ENCODE measurements at places on chromosomes 13 and 19.

- DNase-seq = no peak
These were observed 28.5 kb upstream of the ATP11A start for GRCh38 chr13:112661291-112661690.

GRCh38 chr19:54526972-54527371, 24.3 kb downstream of the LAIR2 start:
- no peak for DNase-seq

DNA sequence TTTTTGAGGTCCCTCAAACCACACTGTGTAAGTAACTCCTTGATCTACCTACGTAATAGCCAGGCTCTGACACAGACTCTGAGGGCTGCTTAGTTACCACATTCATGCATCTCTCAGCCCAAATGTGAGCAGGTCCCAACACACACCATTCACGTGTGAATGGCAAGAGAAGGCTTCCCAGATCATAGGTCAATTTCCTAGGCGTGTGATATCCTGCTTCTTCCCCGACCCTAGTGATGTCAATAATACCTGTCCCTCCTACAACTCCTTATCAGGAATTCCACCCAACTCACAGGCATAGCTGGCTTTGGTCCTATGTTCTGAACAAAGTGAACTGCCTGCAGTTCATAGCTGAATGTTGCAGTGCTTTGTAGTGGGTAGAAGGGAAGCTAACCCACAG, 334.5 kb downstream of the RFC3 start:
- DNase-seq = no peak

DNA sequence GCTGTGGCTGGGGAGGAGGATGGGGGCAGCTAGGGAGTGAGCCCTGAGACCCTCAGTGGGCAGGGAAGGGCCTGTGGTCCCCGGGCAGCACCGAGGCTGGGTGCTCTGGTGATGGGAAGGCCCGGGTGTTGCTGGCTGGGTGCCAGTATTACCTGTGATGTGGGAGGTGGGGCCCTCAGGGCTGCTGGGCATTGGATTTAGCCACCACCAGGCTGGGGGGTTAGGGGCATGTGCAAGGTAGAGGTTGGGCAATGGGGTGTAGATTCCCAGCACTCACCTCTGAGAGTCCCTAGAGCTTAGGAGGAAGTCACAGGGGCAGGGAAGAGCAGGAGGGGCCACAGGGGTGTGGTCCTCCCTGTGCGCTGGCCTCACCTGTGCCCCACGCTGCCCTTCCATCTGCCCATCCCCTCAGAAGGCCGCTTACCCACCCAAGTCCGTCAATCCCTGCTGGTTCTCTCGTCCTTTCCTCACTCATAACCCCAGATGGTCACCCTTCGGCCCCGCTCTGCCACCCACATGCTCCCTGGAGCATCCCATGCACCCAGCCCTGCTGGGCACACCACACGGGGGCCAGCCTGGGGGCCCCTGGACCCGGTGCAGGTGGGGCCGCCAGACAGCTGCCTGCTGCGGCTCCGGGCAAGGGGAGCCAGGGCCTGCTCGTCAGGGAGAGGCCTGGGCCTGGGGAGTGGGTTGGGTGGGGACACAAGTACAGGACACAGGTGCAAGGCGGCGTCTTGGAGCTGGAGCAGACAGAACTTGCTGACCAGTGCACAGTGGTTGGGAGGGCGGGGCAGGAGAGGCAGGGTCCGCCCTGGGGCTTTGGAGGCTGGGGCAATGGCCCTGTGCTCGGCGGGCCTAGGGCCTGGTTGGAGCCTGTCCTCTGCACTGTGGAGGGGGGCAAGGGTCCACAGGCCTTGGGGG, 12.5 kb downstream of the EPN1 start:
- DNase-seq = no peak

GRCh38 chr13:81637457-81637856, 1296.5 kb upstream of the SPRY2 start:
- DNase-seq = no peak

GRCh38 chr19:40547836-40548235, 28.8 kb upstream of the SHKBP1 start:
- DNase-seq = no peak

GRCh38 chr13:19955873-19956559, 2.5 kb upstream of the ZMYM2 start:
- no peak for DNase-seq

DNA sequence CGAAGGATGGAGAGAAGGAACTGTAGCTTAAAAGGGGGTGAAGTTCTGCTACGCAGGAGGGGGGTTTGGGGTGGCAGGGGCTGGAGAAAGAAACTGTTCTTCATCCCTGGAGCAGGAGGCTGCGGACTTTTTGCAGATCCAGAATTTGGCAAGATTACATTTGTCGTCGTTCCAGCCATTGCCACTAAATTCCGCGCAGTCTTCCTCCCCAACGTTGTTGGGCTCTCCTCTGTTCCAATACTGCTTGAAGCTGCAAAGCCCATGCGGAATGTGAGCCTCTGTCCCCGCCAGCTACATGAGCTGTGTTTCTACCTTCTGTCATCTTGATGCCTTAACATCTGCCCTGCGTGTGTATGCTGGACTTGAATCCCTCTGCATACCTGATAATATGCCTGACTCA, 4.3 kb downstream of the CD209 start:
- no peak for DNase-seq
